ENCODE measurements at places on chromosomes 3 and 15.

DNA sequence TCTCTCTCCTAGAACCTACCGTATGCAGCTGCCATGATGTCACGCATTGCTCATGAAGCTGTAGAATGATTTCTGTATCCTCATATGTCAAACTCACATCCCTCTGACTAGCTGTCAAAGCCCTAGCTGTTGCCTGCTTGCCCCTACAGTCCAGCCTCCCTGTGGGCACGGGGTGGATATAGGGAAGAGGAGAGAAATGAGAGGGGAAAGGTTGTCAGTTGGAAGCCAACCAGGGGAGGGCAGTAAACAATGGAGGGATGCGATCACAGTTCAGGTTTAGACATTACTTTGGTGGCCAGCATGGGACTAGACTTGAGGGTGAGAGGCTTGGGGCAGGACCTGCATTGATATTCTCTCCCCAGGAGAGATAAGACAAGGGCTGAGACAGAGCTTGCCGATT is 1.7 kb upstream of the HDGFL3 start:
- no peak for DNase-seq

GRCh38 chr3:522888-523287 is 326.3 kb downstream of the CHL1 start:
- no peak for DNase-seq

DNA sequence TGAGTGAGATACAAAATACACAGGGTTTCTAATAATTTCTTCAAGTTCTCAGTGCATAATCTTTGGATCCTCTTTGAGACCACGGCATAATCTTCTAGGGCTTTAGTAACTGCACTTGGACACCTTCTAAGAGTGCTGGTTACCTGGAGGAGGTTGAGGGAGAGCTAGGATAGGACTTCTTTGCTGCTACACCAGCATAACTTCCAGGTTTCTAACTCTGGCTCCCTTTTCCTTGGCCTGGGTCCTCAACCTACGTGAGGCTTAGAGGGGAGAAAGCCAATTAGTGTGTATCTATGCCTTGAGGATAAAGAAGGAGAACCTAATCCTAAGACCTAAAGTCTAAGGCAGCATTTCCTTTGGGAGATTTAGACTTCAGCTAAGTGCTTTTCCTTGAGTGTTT is 184.8 kb downstream of the LSAMP start:
- DNase-seq: no peak

DNA sequence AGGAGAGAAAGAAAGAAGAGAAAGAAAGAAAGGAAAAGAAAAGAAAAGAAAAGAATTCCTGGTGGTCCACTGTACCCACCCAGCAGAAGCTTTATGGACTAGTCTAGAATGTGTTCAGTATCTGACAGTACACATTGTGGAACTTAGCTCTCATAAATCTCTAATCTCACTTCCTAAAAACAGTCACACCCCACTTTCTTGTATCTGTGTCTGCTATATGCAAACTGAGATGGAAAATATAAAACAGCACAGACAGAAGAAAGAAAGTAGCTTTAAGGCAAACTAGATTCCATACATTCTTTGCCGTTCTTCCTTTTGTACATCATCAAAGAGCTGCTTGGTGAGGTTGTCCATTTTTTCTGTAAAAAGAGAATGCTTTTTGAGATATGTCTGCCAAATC is 41.1 kb upstream of the GNB5 start:
- DNase-seq: peak; percentile 54

GRCh38 chr3:21174461-21174860 is 576.5 kb downstream of the ZNF385D start:
- no peak for DNase-seq

DNA sequence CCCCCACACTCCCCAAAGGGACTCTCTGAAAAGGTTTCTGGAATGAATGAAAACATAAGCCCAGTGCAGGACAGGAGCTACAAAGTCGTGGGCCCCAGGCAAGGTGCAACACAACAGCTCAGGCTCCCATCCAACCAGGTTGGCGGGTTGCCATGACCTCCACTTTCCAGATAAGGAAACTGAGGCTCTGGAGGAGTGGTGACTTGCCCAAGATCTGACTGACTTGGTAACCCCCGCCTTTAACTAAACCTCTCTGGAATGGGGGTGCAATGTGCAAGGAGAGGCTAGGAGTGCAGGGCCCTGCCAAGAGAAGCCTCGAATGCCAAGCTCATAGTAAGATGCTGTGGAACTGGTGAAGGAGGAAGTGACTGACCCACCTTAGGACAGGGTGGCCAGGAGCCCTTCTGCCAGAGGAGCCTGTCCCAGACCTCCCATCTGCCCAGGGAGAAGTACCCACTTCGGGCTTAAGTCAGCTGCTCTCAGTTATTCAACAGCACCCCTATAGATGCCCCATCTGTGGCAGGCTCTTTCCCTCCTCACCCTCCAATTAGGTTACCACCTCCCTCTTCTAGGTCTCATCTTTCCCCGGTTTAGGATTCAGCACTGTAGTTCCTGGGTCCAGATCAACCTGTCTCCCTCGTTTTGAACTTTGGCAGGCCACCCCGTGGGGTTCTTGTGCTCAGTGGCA is 553 bp upstream of the TNNC1 start:
- no peak for DNase-seq

DNA sequence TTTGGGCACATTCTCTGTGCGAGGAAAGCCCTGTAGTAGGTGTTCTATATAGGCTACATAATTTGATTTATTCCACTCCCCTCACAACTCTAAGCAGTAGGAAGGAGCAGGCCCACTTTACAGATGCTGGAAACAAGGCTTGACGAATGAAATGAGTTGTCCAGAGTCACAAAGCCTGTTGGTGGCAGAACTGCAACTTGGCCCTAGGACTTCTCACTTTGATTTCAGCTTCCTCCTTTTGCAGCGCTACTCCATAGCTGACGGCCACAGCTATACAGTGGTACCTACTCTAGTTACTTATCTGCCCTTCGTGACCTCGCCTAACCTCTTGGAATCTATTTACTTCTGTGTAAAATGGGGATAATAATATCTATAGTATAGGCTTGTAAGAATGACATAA is 2.5 kb upstream of the IRAK2 start:
- DNase-seq: no peak

- DNase-seq: no peak
Observed at GRCh38 chr3:148796799-148797198, 30.8 kb upstream of the CPB1 start.

DNA sequence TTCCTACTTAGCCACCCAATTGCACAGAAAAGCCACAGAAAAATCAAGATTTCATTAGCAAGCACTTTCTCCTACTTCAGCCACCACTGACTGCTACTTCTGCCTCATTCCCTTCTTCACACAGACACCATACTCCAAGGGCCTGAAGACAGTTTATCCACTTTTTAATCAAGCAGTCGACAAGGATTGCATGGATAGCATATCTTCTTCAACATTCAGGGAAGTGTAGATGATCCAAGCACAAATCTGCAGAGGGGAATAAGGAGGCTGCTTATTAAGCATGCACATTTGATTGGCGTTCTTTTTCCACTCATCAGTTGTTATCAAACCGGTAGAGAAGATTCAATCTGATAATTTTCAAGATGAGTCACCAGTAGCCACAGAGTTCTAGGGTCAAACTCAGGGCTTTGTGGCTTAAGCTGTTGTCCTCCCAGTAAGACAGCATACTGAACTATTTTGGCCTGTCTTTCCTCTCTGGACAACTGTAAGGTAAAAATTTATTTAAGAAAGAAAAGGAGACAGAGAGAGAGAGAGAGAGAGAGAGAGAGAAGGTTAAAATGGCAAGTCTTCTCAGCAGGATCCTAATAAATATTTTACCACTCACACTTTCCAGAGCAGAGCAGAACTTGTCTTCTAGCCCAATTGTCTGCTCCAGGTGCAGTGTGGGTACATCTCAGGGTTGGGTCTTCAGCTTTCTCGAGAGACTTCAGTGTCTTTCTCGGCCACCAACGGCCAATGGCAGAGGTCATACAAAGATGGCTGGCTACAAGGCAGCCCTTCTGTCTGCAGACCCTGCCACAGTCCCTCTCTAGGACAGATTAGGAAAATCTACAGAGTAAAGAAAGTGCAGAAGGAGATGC is 80.6 kb upstream of the BHLHE40 start:
- DNase-seq: no peak
